ENCODE measurements at places on chromosomes 7 and 10.
A peak's percentile ranks its signal among the peaks of the same experiment; 100 is the strongest.

GRCh38 chr10:102675666-102676533, 31.6 kb downstream of the TRIM8 start:
- no peak for DNase-seq

DNA sequence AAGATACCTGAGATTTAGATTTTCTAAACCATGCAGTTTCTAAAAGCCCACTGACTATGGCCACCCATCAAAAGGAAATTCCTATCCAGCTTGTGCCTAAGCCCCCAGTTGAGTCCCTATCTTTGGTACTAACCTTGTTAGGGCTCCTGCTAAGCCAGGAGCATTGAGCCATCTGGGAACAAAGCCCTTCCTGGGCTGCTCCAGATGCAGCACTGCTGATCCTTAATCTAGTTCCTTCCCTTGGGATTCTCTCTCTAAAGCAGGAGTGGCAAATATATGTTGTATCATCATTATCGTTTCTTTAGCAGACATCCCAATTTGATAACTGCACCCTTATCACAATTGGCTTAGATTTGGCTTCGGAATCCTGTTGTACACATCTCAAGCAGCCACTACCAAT, 24.7 kb upstream of the PDLIM1 start:
- no peak for DNase-seq

GRCh38 chr7:47371733-47372368, 210.1 kb downstream of the TNS3 start:
- peak; percentile 92 for DNase-seq

DNA sequence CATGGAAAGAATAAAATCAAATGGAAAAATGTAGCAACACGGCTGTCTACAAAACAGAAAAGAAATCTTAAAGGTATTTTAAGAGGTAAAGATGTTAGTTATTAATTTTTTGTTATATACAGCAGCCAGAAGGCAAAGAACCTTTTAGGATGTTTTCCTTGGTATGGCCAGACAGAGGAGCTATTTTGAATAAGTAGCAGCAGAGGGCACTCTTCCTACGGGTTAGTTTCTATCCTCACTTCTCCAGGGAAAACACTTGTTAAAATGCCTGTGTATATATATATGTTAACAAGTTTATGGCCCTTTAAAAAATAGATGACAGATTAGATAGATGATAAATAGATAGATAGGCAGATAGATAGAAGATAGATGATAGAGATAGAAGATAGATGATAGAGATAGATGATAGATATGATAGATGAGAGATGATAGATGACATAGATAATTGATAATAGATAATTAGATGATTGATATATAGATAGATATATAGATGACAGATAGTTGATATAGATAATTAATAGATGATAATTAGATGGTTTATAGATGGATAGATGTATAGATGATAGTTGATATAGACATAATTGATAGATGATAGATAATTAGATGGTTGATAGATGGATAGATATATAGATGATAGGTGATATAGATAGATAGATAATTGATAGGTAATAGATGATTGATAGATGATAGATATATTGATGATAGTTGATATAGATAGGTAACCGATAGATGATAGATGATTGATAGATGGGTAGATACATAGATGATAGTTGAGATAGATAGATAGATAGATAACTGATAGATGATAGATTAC, 57.8 kb upstream of the WIPF3 start:
- DNase-seq, result no peak

DNA sequence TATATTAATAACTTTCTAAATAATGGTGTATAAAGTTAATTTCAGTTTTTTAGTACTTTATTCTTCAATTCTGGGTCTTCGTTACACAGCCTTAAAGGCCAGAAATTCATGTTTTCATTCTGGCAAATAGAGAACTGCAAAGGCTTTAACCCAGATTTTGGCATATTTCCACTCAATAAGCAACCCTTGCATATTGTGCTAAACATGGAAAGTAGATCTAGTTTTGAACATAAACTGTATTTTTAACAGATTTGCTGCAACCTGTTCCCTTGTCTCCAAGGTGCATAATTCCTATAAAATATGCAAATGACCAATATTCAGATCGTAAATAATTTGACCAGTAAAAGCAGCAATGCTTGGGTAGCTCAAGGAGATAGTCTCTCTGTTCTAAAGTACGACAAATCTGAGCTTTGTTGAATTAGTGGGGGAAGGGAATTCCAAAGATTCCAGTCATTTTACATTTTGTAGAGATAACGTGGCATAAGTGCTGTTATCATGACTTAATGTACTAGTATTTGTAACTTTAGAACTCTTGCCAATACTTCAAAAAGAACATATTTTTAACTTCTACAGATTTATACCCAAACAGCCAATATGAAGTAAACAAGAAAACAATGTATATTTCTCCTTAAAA, 46.4 kb upstream of the RSBN1L start:
- DNase-seq, result no peak

DNA sequence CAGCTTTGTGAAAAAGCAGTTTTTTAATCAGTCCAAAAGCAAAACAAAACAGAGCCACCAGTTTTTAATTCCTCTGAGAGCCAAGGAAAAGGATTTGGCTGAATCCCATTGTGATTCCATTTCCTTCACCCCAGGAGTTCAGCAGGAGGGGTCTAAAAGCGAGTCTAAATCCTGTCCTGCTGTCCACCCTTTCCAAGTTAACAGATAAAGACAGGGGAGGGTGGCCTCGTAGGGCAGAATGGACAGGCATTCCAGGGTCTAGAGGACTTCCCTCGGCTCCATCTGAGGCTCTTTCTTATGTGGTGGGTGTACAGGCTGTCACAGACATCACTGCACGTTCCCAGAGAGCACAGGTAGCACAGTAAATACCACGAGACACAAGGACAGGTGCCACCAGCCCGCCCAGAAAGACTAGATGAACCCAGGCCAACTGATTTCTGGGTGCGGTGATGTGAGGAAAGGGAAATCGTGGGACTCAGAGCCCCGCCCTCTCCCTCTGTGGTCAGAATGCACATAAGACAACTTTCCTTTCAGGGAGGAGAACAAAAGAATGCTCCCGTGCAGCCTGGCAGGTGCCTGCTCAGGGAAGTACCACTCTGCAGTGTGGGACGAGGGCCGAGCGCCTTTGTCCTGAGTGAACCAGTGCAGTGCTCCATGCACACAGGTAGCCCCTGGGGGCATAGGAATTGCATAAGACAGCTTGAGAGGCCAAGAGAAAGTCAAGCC, 119.7 kb downstream of the ABLIM1 start:
- peak; percentile 85 for DNase-seq

GRCh38 chr10:114714281-114714741, 56.2 kb upstream of the ABLIM1 start:
- peak; percentile 38 for DNase-seq

DNA sequence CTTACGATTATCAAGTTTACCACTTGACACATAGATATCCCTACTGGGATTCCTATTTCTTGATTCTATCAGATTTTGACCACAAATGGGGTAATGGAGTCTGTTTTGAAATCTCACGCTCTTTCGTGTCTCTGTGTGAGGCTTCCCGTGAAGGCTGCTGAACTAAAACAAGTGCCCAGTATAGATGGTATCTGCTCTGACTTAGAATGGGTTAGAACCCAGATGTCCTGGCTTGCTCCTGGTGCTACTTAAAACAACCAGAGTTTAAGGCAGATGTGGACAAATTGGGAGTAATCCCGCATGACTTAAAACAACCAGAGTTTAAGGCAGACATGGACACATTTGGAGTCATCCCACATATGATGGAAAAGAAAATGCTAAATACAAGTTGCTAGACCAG, 85.9 kb downstream of the FAM204A start:
- no peak for DNase-seq

DNA sequence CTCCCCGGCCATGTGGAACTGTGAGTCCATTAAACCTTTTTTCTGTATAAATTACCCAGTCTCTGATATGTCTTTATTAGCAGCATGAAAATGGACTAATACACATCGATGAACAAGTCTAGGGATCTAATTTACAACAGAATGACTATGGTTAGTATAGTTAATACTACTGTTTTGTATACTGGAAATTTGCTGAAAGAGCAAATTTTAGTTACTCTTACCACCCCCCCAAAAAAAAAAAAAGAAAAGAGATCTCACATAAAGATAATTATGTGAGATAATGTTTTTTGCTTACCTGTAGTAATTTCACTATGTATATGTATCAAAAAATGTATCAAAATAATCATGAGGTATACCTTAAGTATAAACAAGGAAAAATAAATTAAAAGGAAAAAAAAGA, 199.5 kb upstream of the GRM3 start:
- no peak for DNase-seq

- DNase-seq, result no peak
Measured at GRCh38 chr10:124003070-124003419, 90.4 kb downstream of the CHST15 start.

DNA sequence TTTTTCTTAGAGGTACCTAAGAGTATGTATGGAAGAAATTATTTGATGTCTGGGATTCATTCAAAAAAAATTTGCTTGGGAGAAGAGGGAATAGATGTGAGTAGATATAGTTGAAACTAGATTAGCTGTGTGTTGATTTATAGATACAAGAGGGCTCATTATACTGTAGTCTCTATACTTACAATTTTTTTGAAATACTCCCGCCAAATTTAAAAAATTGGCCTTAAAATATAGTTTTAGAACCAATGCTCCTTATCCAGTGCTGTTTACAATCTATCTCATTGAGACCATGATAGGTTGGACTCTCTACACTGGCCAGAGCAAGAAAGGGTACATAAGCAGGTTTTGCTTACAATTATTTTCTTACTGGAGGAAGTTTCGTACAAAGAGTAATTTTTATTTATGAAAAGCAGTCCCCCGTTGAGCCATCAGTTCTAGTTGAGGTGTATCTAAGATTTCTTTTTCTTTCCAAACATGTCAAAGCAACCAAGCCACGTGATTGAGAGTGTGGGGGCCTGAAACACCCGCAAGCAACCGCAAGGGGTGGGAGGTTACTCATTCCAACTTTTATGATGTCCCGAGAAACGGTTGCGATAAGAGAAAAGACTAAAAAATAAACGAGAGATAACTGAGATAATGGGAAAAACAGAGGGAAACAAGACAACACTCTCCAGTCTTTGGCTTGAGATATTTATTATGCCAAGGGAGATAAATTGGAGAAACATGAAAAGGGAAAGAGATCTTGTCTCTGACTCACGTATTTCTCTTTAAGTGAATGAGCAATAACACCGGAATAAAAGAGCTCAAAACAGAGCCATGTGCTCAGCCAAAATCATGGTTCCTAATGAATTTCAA, 729.2 kb downstream of the LRMDA start:
- DNase-seq, result no peak

GRCh38 chr10:7492660-7493046, 81.8 kb upstream of the SFMBT2 start:
- no peak for DNase-seq

GRCh38 chr7:33725111-33726025, 180.0 kb upstream of the BMPER start:
- DNase-seq, result no peak

DNA sequence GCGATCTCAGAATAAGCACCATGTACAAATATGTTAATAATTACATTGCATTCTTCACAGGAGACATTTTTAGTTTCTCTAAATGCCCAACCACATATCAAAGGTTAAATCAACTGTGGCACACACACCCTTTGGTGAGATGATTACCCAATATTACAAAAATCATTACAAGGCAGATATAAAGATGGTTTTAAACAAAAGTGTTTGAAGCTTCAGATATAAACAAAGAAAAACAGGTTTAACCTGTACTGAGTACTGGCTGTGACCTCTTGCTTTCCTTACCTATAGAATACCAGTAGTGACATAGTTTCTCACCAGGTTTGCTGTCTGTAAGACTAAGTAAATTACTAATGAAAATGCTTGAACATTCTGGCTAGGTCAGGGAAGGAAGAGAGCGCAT, 360.0 kb upstream of the IGFBP3 start:
- DNase-seq, result no peak

DNA sequence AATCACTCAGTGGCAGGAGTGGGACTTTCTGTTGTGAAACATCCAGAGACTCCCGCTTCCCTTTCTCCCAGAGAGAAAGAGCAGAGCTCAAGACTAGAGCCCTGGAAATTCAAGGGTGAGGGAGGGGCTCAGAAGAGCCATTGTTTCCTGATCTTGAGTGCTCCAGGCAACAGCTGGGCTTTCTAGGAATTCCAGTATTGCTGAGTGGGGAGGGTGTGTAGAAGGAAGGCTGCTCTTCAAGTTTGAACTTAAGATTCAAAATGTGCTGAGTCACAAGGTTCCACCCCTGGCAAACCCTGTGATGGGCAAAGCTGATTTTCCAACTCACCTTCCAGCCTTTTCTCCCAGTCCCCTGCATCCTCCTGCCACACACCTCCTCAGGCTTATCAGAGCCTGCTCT, 42.3 kb upstream of the MSRB2 start:
- no peak for DNase-seq

DNA sequence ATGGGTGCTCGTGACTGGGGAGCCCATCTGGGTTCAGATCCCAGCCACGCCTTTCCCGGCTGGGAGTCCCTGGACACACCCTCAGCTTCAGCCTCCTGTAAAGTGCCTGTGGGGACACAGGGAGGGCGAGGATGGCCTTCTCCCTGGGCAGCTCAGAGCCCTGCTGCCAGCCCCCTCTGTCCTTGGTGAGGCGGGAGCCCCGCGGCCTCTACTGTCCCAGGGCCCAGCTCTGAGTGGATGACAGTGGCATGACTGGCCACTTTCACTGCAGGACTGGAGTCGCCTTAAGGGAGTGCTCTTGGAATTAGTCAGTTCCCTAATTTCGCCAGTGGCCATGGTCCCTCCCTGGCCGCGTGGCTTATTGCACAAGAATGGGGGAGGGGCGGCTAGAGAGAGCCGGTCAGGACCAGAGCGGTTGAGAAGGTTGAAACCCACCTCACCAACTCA, 4.6 kb downstream of the BRI3 start:
- peak; percentile 53 for DNase-seq

DNA sequence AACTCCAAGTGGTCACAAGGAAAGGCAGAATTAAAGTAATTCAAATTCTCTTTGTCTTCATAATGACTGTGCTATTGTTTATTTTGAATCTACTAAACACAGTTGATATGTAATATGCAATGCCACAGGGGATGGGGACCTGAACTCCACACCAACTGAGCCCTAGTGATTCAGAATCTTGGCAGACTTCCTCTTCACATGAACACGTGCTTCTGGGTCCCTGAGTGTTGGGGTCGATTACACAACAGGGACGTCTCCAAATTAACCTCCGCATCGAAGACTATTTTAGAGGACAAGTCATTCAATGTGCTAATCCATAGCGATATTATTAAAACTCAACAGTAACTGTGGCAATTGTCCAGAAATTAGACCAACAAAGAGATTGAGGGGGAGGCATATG, 95.3 kb upstream of the CARD11 start:
- no peak for DNase-seq

DNA sequence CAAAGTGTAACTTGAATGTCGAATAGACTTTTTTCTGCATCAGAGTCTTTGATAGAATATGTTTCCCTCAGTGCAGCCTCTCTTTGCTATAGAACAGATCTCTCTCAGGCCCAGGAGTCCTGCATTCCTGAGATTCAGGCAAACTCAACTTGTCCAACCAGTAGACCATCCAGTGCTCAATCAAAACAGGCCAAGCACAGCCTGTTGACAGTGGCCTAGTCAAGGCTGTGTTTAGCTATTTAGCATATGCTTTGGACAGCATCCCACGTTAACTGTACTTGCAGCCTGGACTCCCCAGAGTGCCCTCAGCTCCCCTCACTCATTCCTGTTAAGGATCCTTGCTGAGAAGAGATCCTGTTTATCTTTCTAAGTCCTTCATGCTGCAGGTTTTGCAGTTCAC, 16.3 kb downstream of the OR6V1 start:
- no peak for DNase-seq
